ENCODE measurements at places on chromosomes 16 and 17. TPM values are rescaled to one million over a fixed set of nuclear protein-coding genes. Genes with fewer than 3 reads are reported as not detected.

The NUDT7 gene
- 8.8 TPM for total RNA-seq

The ARL5C gene
- not detected for total RNA-seq

The TBC1D3E gene
- not detected for total RNA-seq

The NPIPB6 gene
- 1.9 TPM for total RNA-seq

The ARHGAP44 gene
- 22.2 TPM for total RNA-seq

The ZG16 gene
- total RNA-seq, result not detected

DNA sequence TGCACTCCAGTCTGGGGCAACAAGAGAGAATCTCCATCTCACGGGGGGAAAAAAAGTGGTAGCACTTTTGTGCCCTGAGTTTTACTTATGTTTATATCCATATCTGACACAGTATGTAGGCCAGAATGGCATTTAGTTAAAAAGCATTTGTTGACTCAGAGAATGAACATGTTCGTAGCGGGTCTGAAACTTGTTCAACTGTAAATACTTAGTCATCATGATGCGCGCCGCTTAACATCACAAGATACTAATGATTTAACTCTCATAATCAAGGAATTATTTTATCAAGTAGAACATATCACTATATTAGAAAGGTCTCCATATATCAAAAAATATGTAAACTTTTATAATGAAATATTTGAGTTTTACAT, 55.3 kb upstream of the ITGA2B start:
- DNase-seq, result no peak

DNA sequence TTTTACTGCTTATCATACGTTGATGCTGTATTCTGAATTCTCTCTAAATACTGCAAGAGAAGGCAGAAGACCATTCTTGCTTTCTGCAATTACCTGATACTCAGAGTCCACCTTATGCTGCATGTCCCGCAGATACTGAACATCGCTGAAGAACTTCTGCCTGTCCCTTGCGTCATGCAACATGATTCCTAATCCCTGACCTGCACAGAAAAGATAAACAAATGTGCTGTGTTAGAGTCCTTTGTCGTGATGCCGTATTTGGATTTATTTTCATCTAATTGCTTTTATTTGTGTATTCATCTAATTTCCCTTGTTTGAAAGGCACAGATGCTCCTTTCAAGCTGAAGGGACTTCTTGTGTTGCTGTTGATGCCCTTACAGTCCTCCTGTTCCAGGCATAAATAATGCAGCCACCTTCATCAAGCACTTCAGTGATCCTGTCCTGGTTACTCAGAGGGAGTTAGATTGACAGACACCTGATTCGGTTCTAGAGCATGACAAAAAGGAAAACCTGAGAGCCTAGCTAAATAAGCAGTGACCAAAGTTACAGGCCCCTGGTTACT, 6.5 kb downstream of the MARCHF10 start:
- DNase-seq, result no peak

GRCh38 chr16:80366023-80366422, 174.8 kb upstream of the DYNLRB2 start:
- no peak for DNase-seq

- no peak for DNase-seq
Observed at GRCh38 chr17:17058304-17058703, 16.0 kb downstream of the MPRIP start.

- DNase-seq, result no peak
Observed at GRCh38 chr17:42131981-42132432, 9.4 kb downstream of the HSPB9 start.

DNA sequence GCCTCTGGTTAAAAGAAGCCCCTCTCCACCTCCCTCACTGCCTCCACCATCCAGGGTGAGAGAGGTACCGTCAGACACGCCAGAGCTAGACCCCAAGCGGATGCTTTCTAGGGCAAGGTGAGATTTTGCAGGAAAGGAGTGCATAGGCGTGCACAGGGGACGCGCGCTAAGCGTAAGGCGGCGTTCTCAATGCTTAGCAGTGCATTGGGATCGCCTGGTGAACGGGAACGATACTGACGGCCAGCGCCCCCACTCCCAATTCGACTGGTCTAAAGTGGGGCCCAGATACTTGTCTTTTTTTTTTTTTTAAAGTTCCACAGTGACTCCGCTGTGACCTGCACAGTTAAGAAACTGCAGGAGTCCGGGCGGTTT, 57.9 kb upstream of the CREBBP start:
- DNase-seq, result no peak

- peak; percentile 96 for DNase-seq
Observed at GRCh38 chr17:28750178-28751047, 6.6 kb downstream of the TRAF4 start.

GRCh38 chr16:11015076-11015475, 70.7 kb downstream of the CLEC16A start:
- DNase-seq, result no peak

DNA sequence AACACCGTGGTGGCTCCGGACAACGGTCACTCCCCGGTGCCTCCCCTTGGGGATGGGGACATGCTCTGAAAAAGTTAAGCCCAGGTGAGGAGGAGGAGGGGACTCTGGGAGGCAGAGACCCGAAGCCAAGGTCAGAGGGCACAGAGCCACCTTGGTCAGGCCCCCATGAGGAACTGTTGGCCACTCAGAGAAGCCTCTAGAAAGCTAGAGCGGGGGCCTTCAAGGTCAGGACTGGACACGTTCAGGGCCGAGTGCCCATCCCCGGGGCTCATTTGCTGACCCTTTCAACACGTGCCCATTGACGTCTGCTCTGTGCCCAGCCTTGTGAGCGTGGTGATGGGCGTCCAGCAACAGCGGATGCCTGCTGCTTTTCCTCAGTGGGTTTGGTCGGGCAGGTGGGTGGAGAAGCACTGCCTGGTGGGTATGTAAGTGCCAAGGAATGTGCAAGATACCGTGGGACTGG, 38.2 kb downstream of the HASPIN start:
- DNase-seq, result no peak

GRCh38 chr16:73086108-73086507, 38.2 kb upstream of the ZFHX3 start:
- no peak for DNase-seq

GRCh38 chr17:68682903-68683302, 81.7 kb upstream of the FAM20A start:
- DNase-seq, result no peak

DNA sequence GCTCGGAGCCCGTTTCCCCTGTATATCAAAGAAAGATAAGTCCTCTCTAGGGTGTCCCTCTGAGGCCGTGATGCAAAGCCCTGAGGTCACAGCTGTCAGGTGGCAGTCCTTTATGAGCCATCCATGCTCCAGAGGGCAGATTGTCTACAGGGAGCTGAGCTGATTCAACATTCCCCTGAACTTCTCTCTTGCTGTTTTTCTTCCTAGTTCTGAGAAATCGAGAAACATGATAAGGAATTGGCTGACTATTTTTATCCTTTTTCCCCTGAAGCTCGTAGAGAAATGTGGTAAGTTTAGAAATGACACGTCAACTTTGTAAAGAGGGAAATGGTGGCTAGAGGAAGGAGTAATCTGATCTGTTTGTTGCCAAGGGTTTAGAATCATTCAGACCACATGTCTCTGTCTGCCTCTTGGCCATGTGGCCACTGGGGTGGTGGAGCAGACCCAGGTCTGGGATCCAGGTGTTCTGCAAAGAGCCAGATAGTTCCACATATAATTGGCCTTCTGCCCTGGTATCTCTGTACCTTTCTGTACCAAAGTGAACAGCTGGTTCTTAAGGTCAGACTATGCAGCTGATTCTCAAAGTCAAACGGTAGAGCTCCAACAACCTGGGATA, 3.5 kb downstream of the CTNS start:
- no peak for DNase-seq

- DNase-seq, result no peak
Observed at GRCh38 chr16:72301523-72302236, 129.7 kb upstream of the PMFBP1 start.

GRCh38 chr16:85019659-85020245, 7.8 kb upstream of the KIAA0513 start:
- DNase-seq, result no peak

- no peak for DNase-seq
Observed at GRCh38 chr16:54454616-54455015, 168.0 kb upstream of the IRX3 start.

GRCh38 chr16:68985855-68986254, 119.6 kb upstream of the HAS3 start:
- DNase-seq, result no peak

DNA sequence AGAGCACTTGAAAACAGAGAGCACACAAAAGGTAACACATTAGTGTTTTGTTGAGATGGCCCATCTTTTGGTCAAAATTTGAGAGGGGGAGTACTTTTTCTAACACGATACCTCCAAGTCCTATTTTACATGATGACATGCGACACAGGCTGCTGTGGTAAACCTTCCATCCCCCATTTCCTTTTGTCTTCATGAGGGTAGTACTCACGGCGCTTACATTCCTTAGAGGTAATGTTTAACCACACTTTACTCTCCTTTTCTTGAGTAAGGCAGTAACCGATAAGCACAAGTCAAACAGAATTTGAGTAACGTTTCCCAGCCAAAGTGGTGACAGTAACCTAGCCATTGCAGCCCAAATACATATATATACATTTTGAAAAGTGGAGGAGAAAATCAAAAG, 35.8 kb upstream of the PITPNM3 start:
- DNase-seq, result no peak

DNA sequence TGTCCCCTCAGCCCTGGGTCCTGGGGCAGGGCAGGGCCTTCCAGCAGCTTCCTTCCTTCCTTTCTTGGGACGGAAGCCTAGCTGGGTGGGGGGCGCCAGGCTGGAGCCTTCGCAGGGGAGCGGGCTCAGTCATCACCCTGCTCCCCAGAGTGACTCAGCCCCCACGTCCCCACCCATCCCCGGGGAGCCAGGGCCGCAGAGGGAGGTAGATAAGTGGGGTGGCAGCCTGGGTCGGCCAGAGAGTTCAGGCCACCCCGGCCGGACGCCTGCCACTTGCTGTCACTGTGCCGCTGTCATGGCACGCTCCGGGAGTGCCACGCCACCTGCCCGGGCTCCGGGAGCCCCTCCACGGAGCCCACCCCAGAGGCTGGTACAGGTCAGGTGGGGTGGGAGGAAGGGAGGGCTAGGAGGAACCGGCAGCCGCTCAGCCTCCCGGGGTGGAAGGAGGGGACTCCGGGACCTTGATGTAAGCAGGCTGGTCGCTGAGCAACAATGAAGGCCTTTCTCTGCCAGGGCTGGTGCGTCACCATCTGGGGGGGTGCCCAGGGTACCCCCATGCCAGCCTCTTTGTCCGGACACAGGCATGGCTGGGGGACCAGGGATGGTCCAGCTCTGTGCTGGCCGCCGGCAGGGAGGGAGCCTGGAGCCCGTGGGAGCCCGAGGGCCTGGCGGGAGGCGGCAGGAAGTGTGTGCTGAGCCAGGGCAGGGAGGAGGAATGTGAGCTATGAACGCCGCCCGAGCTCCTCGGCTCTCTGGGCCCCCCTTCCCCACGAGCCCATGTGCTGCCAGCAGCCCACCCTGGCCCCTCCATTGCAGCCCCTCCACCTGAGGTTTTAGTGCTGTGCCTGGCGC, 6.6 kb downstream of the NHERF2 start:
- DNase-seq, result no peak

- DNase-seq, result peak; percentile 83
Observed at GRCh38 chr17:38663125-38663751, 11.5 kb downstream of the EPOP start.

- peak; percentile 38 for DNase-seq
Observed at GRCh38 chr17:80873307-80873951, 118.2 kb upstream of the CHMP6 start.

DNA sequence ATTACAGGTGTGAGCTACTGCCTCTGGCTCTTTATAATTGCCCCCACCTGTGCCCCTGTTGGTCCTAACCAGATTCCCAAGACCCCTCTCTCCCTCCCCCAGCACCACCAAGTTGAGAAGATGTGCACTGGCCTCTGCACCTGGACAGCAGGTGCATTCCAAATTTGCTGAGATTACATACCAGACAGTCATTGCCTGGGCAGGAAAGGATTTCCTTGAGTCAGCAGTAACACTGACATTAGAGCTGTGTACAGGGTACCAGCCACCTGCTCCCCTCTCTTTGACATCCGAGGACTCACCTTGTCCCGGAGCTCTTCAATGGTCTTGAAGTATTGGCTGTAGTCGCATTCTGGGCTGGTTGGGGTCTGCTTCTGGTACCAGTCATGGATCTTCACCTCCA, 659 bp downstream of the KRT15 start:
- DNase-seq, result no peak

GRCh38 chr17:75090871-75091854, 3.4 kb downstream of the SLC16A5 start:
- DNase-seq, result no peak

DNA sequence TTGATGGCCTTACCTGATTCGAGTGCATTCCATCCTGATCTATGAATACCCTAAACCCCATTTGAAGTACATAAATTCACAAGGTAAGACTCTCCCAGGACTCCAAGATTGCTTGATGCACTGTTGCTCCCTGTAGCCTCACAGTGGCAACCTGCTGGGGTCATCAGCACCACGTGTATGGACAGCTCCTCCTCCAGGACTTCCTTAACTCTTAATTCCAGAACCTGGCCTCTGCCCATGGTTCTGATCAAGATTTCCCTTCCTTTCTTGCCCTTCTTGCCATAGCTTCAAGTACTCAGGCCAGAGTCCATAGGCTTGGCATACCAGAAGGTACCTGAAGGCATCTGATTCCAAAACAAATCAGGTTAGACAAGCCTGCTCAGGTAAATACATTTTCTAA, 34.0 kb upstream of the NLK start:
- DNase-seq, result peak; percentile 25

DNA sequence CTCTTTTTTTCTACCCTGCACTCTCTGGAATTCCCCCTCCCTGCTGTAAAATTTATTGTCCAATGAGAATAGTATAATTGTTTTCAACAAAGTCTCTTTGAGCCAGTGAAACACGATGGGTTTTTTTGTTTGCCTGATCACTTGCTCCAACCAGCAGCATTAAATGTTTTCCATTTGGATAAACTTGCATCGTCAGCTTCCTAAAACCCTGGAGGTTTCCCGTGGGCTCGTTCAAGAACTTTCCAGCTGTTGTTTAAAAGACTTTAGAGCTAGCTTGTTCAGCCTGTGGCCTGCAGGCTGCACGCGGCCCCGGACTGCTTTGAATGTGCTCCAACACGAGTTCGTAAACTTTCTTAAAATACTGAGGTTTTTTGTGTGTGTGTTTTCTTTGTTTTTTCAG, 14.9 kb downstream of the NAGPA start:
- DNase-seq, result no peak

DNA sequence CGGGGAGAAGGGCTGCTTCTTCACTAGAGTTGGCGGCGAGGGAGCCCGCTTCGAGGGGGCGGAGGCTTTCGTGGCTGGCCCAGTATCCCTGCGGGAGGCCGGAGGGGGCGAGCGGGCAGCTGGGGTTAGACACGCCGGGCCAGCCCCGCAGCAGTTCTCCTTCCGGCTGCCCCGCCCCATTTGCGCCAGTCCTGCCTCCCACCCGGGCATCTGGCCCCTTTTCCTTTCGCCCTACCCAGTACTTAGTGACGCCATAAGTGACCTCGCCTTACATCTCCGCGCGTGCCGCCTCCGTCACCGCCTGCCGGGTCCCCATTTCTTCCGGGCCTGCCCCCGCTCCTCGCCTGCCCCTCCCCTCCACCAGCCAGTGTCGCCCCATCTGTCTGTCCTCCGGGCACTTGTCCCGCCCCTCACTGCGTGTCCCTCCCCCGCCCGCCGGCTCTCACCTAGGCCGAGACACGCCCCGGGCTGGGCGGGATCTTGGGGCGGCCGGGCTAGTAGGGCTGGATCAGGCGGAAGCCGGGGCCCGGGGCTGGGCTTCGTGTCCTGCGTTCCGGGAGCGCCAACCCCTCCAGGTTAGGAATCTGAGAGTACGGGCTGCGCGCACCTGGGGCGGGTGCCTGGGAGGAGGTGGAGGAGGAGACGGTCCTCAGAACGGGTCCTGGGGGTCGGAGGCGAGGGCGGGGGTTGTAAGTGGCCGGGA, 14.3 kb downstream of the SPATA32 start:
- DNase-seq, result peak; percentile 97

All from H1 (cell line).